ENCODE measurements at places on chromosomes 13 and 19.

GRCh38 chr13:25406377-25406776 is 34.6 kb downstream of the ATP8A2 start:
- no peak for ATAC-seq

GRCh38 chr13:52359534-52359933 is 46.4 kb downstream of the THSD1 start:
- no peak for ATAC-seq

- ATAC-seq: no peak
Measured at GRCh38 chr13:98506322-98506721, 70.6 kb downstream of the STK24 start.

DNA sequence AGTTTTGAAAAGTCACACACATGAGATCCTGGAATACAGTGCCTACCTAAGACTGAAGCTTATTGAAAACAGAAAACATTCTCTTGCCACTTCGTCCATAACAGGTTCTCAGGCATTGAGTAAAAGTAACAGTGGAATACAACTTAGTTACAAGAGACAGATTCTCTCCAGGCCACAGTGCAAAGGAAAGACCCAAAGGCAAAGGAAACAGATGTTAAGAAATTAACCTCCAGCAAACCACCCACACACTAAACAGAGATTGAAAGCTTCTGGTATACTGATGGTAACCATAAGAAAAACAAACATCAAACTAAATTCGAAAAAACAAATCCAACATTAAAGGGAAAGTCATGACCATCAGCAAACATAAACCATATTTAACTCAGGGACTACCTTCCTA is 914.7 kb downstream of the SLITRK5 start:
- ATAC-seq: no peak

DNA sequence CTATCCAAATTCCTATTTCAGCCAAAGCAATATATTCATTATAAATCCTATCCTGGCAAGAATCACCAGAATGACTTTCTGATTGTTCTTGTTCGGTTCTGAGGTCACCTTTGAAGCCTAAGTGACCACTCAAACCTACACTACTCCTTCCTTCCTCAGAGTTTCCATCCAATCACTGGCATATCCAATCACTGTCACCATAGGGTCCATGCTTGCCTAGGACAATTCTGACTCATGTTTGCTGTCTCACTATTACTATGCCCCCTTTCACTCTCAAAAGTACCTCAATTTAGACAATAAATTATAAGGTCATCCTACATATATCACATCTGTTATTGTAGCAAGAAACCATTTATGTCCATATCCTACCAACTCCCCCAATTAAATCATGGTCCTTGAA is 58.9 kb downstream of the UBL3 start:
- ATAC-seq: peak; percentile 94

GRCh38 chr13:35514061-35514477 is 37.6 kb upstream of the MAB21L1 start:
- no peak for ATAC-seq

DNA sequence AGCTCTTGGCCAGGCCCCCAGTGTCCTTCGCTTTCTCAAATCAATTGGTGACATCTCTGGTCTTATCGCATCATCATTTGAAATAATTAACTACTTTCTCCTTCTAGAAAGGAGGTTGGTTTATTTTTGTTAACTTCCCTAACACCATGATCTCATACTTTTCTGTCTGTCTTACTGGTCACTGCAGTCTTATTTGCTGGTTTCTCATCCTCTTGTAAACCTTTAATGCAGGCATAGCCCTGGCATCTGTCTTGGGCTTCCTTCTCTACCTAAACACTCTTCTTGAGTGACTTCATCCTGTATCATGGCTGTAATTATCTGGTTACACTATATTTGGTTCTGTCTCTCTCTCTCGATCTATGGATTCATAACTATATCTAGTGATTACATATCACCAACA is 152.8 kb downstream of the CYSLTR2 start:
- ATAC-seq: no peak

- peak; percentile 93 for ATAC-seq
Measured at GRCh38 chr13:50244713-50245574, 229.7 kb downstream of the KCNRG start.

DNA sequence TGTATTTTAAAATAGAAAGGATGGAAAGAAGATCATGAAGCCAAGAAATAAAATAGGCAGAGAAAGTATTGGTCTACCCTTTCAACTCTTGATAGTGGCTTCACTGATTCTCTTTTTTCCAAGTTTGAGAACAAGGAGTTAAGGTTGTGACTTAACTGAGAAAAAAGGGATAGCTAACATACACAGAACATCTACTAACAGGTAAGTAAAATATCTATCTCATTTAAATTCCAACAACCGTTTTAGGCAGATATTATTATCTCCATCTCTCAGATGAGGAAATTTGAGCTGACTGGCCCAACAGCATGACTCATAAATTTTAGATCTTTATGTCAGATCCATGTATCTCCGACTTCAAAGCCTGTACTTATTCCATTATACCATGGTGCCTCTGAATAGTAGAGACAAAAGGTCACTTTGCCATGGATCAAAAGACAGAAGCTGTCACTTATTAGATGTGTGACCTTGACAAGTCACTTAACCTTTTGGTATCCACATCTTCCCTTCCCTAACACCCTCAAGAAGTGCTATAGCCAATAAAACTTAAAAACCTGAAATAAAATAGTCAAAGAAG is 152.1 kb downstream of the DACH1 start:
- ATAC-seq: no peak

DNA sequence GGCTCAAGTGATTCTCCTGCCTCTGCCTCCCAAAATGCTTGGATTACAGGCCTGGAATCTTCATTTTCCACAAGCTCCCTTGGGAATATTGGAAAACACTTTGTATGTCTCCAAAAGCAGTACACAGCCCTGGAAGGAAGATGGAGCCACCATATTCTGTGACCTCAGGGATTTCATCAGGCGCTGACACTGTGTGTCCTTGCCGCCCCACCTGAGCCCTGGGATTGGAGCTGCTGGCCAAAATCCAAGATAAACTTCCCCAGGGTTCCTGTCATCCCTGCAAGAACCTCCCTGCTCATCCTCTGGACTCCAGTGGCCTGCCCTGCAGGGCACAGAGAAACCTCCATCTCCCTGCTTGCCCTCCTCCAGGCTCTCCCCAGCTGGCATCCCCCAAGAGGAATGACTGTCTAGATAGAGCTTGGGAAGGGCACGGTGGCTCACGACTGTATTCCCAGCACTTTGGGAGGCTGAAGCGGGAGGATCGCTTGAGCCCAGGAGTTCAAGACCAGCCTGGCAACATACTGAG is 1.3 kb upstream of the GNG7 start:
- ATAC-seq: no peak

DNA sequence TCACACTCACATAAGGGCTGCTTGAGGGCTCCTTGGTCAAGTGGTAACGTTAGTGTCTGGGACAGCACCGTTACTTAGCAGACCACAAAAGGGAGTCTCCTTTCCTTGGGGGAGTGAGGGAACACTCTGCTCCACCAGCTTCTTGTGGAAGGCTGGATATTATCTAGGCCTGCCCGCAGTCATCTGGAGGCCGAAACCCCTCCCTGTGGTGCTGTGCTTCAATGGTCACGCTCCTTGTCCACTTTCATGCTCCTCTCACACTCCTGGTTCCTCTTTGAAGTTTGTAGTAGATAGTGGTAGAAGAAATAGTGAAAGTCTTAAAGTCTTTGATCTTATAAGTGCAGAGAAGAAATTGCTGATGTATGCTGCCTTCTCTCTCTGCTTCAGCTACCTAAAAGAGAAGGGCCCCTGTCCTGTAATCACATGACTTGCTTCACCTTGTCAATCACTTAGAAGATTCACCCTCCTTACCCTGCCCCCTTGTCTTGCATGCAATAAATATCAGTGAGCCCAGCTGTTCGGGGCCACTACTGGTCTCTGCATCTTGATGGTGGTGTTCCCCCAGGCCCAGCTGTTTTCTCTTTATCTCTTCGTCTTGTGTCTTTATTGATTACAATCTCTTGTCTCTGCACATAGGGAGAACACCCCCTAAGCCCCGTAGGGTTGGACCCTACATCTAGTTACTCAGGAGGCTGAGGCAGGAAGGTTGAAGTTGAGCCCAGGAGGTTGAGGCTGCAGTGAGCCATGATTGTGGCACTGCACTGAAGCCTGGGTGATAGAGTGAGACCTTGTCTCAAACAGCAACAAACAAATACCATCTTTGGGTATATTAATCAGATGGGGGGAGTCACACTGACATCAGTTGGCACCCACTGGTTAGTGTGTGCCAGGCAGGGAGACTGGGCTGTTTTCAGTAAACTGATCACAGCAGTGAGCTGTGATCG is 11.6 kb upstream of the MZF1 start:
- ATAC-seq: no peak

DNA sequence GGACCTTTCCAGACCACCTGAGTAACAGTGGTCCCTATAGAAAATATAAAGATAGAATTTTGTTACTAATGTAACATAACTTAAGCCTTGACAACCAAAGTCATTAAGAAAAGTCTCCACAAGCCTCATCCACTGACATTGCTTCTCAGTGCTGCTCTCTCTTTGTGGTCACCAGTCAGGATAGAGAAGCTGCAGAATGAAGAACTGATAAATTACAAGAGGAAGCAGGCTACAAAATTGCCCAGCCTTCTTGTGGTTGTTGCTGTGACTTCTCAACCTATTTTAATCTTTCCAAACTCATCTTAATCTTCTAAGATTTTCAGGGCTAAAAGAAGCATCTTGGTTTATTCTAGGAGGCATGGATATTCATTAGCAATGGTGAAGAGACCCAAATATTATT is 343.8 kb downstream of the MZT1 start:
- no peak for ATAC-seq

GRCh38 chr19:56333506-56333905 is 18.9 kb upstream of the ZSCAN5A start:
- ATAC-seq: peak; percentile 60

DNA sequence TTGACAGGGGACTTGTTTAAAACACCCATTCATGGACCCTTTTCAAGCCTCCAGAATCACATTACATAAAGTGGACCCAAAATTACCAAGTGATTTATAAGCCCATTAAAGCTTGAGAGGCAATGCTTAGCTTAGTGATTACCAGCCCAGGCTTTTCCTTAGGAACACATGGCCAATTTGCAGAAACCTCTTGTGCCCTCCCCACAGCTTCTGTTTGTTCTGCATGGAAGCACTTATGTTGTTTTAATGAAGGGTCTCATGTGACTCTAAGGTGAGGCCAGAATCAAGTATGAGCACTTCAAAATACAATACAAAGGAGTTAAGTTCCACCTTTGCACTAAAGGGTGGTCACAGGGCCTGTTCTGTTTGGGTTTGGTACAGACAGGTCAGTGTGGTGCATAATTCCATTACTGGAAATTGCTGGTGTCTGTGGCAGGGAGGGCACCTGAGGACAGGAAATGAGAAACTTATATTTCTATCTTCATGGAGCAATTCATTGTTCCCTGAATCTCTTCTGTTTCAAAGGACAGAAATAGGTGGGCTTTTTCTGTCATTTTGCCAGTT is 15.3 kb downstream of the ZNF486 start:
- no peak for ATAC-seq

GRCh38 chr19:4673216-4673615 is 3.1 kb upstream of the MYDGF start:
- no peak for ATAC-seq

- no peak for ATAC-seq
Measured at GRCh38 chr13:90808838-90809237, 538.6 kb upstream of the MIR17HG start.

DNA sequence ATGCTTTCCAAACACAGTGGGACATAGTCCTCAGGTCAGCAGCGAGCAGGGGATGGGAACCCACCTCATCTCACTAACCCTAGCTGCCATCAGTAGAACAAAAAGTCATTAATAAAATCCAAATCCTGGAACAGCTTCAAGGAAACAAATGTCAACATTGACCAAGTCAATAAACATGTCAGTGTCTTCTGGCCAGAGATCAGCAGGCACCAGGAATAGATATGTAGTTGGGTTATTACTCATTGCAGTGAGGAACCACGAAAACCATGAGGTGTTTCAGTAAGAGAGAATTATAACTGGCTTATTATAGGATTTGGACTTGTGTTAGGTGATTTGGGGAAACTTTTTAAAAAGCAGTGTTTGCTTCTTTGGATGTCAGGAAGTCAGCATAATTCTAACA is 17.1 kb upstream of the CD33 start:
- ATAC-seq: no peak

DNA sequence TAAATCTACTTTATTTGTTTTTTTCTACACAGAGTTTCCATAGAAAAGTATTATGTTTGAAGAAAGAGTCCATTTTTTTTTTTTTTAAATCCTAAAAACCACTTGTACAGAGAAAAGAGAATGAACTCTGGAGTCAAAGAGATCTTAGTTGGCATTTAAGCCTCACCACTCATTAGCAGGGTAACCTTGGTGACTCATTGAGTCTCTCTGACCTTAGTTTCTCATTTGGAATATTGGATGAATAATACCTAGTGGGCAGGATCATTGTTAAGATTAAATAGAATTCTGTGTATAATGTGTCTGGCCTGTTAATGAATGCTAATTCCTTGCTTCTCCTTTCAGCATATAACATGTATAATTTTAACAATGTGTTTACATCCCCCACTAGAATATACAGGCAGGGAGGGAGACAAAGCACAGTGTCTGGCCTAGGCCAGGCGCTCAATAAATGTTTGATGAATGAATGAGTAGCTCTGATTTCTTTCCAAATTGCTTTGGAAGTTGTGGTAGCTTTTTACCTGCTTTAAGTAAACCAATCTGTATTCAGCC is 48.7 kb upstream of the MYCBP2 start:
- peak; percentile 80 for ATAC-seq

DNA sequence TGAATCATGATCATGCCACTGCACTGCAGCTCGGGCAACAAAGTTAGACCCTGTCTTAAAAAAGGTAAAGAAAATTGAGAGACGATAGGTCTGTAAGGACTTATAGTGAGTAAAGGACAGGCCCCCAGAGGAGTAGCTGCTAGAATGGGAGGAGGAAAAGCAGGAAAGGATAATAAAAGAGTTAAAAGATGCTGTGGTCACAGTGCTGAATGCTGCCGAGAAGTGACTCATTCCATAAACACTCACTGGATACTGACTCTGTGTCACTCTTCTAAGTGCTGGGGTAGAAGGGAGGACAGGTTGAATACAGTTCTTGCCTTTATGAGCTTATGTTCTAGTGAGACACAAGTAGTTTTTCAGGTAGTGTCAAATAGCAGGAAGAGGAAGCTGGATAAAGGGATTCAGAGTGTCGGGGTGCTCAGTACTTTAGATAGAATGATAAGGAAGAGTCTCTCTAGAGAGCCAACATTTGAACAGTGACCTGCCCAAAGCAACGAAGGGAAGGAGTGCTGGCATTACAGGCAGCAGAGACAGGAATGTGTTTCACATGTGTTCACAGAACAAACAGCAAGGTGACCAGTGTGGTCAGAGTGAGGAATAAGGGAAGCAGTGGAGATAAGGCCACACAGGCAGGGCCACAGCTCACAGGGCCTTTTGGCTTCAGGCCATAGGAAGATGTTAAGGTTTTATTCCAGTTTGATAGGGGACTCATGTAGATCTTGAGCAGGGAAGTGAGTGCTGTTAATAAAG is 1240.5 kb downstream of the UQCRFS1 start:
- no peak for ATAC-seq

GRCh38 chr19:3479177-3479833 is 1.0 kb downstream of the SMIM24 start:
- peak; percentile 61 for ATAC-seq

All from activated T-helper 17 cell treated with anti-CD3 and anti-CD28 coated beads, Interleukin-2, amount 50 U/mL, for 72 hours (primary cell).